Endodermal cell (in vitro differentiated cells): ENCODE measurements at places on chromosomes 3 and 15. TPM values are rescaled to one million over a fixed set of nuclear protein-coding genes. Genes with fewer than 3 reads are reported as not detected.

DNA sequence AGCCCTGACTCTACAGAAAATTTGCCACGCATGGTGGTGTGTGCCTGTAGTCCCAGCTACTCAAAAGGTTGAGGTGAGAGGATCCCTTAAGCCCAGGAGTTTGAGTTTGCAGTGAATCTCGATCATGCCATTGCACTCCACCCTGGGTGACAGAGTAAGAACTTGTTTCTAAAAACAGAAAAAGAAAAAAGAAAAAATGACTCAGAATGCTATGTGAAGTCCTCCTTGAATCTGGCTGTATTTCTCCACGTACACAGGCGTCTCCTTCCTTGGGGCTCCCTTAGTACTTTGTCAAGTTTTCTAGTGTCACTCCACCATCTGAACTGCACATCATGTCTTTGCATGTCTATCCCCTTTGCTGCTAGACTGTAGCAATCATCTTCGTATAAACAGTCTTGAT, 104.4 kb downstream of the LMLN start:
- no peak for DNase-seq

DNA sequence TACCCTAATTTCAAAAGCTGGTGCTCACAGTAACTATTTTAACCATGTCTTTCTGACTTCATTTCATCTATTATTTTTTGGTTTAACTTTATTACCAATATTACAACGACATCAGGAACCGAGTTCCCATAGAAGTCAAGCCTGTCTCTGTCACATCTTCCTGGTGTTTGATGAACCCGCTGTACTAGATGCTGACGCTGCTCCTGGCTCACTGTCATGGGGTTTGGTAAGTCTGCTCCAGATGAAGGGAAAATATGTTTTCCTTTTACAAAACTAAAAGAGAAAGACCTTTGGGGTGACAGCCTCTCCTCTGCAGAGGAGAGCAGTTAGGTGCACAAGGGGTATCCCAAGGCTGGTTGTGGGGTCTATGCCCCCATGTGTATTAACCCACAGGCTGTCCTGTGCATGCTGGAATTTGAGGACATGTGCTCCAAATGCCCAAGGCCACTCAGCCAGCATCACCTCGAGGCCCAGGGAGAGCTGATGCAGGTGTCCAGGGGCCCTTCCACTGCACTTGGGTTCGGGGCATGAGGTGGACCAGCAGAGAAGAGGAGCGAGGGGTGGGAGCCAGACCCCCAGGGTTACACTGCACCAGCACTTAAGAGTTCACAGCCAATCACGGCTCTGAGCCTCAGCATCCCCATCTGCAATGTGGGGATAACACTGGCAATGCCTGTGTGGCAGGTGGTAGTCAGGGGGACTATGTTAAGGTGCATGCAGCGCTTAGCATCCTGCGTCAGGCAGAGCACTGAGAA, 62.2 kb downstream of the ATP10A start:
- no peak for DNase-seq

DNA sequence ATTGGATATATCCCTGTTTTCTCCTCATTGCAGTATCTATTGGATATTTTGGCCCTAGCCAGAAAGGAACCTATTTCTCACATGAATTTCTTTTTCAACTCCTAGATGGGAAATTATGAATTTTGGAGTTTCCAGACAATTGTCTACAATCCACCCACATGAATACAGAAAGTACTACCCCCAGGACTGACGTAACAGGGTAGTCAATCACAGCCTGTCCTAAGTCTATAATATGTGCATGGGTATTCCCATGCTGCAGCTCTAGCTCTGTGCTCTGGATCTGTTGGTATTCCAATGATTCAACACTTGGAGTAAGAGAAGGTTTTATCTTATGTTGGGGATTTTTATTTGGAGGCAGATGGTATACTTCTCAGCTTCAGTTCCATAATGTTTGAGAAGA, 393.1 kb upstream of the ARRDC4 start:
- no peak for DNase-seq

The WDR5B gene
- 3.9 to 6.2 TPM (median 4.9 TPM) in 3 replicates for total RNA-seq

The GRM7 gene
- total RNA-seq = 0.11 to 0.59 TPM (median 0.23 TPM) in 3 replicates
